Stimulated activated effector memory CD8-positive, alpha-beta T cell treated with anti-CD3 and anti-CD28 coated beads, Interleukin-12 subunit alpha, Interleukin-12 subunit beta, amount 100 ng/mL, for 72 hours (primary cell): ENCODE measurements at places on chromosomes 13 and 19.

GRCh38 chr19:32372726-32373517 lies 27.5 kb downstream of the ZNF507 start:
- no peak for DNase-seq

- DNase-seq = no peak
These were observed 304.1 kb downstream of the FGF14 start for GRCh38 chr13:102097708-102098107.

GRCh38 chr13:60108589-60108988 lies 55.1 kb downstream of the DIAPH3 start:
- no peak for DNase-seq

DNA sequence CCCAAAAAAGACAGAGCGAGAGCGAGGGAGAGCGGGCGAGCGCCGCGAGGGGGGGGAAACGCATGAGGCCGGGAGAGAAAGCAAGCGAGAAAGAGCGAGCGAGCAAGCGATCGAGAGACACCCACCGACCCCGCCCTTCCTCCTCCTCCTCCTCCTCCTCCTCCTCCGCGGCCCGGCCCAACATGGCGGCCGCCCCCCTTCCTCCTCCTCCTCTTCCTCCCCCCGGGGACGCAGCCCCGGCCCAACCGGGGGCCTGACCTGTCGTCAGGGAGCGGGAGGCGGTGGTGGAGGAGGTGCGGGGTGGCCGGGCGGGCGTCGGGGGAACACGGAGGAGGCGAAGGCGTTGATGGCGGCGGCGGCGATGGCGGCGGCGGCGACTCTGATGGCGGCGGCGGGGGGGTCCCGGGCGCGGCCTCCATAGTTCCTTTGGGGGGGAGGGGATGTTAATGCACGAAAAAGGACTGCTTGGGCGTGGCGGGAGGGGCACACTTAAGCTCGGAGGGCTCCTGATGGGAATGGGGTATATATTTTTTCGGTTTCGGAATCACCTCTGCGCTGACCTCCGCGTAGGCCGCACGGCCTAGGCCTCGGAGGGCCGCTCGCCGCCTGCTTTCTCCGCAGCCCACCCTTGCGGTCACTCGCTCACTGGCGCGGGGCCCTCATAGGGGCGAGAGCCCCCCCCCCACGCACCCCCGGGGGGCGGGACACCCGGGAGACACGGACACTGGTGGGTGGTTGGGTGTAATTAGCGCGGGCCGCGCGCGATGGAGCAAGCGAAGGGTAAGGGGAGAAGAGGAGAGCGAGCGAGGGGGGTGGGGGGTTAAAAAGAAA lies 1.2 kb downstream of the ZC3H4 start:
- peak; percentile 69 for DNase-seq

DNA sequence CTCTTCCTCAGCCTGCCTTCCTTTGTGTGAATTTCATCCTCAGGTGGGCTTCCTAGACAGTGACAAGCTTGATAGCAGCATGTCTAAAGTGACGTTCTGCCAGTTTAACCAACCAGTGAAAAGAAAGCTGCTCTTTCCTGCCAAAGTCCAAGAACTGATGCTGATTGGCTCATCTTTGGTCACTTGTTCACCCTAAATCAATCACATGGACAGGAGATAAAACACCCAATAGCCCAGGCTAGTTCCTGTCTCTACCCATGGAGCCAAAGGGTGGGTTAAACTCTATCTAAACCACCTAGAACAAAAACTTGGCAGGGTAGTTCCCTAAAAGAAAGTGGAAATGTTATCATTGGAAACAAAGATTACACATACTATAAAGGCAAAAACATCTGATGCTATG lies 50.8 kb downstream of the GPALPP1 start:
- no peak for DNase-seq

DNA sequence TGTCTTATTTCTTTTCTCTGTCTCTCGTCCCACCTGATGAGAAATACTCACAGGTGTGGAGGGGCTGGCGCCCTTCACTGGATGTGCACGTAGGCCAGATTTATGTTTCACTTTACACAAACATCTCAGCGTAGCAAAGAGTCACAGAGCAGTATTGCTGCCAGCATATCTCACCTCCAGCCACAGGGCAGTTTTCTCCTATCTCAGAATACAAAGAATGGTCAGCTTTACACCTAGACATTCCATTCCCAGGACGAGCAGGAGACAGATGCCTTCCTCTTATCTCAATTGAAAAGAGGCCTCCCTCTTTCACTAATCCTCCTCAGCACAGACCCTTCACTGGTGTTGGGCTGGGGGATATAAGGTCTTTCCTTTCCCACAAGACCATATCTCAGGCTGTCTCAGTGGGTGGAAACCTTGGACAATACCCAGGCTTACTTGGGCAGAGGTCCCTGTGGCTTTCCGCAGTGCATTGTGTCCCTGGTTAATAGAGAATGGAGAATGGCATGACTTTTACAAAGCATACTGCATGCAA lies 7.2 kb upstream of the ZNF611 start:
- DNase-seq = no peak
